Adipose tissue (tissue), 3 donors: ENCODE measurements at places on chromosomes 1 and 21. TPM values are rescaled to one million over a fixed set of nuclear protein-coding genes. Genes with fewer than 3 reads are reported as not detected.

The TNFRSF4 gene
- polyA plus RNA-seq: 11.4 TPM

The PLEKHN1 gene
- 1.1 TPM for polyA plus RNA-seq

The RASSF5 gene
- 6.1 TPM for polyA plus RNA-seq

The SPATA46 gene
- polyA plus RNA-seq: not detected

The CD101 gene
- polyA plus RNA-seq: not detected

The SELL gene
- 3.8 TPM for polyA plus RNA-seq

The KRTAP19-3 gene
- not detected for polyA plus RNA-seq

The IL19 gene
- 0.12 TPM for polyA plus RNA-seq

The GJA9 gene
- not detected for polyA plus RNA-seq

The SLC39A1 gene
- 44.4 TPM for polyA plus RNA-seq

The MAP3K21 gene
- 8.3 TPM for polyA plus RNA-seq

The LY9 gene
- 0.52 TPM for polyA plus RNA-seq

The WDR64 gene
- polyA plus RNA-seq: not detected

The GNG4 gene
- 2.2 TPM for polyA plus RNA-seq

The ATP6V1G3 gene
- not detected for polyA plus RNA-seq
